ENCODE measurements at places on chromosomes 7 and 10. TPM values are rescaled to one million over a fixed set of nuclear protein-coding genes. Genes with fewer than 3 reads are reported as not detected.

GRCh38 chr7:85890244-85890811 is 703.5 kb upstream of the SEMA3D start:
- no peak overlapping the region for H3K27ac ChIP-seq
- no peaks in the 10 kb centered on the region for H3K4me1 ChIP-seq
- no peaks in the 10 kb centered on the region for H3K36me3 ChIP-seq
- DNase-seq: no peak
- H3K27me3 ChIP-seq: no peaks in the 10 kb centered on the region

DNA sequence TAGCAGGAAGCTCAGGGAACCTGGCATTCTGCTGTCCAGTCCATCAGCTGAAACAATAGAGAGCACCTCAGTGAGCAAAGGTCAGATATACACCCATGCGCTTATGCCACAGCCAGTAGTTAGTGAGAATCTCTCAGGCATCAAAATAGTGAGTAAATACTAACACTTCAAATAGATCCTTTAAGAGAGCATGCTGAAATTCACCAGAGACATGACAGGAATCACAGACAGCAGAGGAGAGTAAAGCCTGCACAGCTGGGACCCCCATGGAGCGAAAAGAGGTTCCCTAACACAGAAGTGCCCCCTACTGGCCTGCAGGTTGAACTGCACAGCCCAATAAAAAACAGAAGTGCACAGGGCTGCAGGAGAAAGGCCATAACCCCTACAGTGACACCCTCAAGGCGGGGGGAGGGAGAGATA is 57.6 kb upstream of the ANTXRL start:
- DNase-seq: peak; percentile 28
- no peaks in the 10 kb centered on the region for H3K4me1 ChIP-seq
- H3K36me3 ChIP-seq: no peaks in the 10 kb centered on the region
- H3K4me3 ChIP-seq: no peak overlapping the region
- H3K27ac ChIP-seq: no peak overlapping the region
- no peaks in the 10 kb centered on the region for H3K27me3 ChIP-seq

GRCh38 chr7:100562195-100563099 is 11.3 kb downstream of the SAP25 start:
- DNase-seq: no peak
- H3K27ac ChIP-seq: no peak overlapping the region
- H3K27me3 ChIP-seq: no peaks in the 10 kb centered on the region
- H3K4me1 ChIP-seq: peaks cover 12% of the 10 kb centered on the region

GRCh38 chr7:35905555-35905954 is 104.7 kb downstream of the SEPTIN7 start:
- no peaks in the 10 kb centered on the region for H3K27me3 ChIP-seq
- H3K36me3 ChIP-seq: no peaks in the 10 kb centered on the region
- H3K4me3 ChIP-seq: no peak overlapping the region
- peaks cover 4% of the 10 kb centered on the region for H3K4me1 ChIP-seq
- no peak overlapping the region for H3K27ac ChIP-seq

GRCh38 chr7:148146346-148146745 is 444.2 kb upstream of the C7orf33 start:
- DNase-seq: no peak
- no peaks in the 10 kb centered on the region for H3K36me3 ChIP-seq
- no peak overlapping the region for H3K27ac ChIP-seq
- H3K4me1 ChIP-seq: no peaks in the 10 kb centered on the region

DNA sequence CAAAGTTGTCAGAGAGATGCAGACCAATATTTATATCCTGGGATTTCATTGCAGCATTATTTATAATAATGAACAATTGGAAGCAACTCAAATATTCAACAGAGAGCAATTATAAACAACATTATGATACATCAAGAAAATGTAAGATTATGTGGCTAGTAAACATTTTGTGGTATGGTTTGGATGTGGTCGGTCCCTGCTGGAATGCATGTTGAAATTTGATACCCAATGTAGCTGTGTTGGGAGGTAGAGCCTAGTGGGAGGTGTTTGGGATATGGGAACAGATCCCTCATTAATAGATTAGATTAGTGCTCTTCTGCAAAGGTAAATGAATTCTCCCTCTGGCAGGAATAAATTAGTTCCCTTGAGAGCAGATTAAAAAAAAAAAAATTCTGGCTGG is 350.9 kb downstream of the ANKRD30A start:
- H3K27me3 ChIP-seq: no peaks in the 10 kb centered on the region
- no peak overlapping the region for H3K4me3 ChIP-seq
- H3K4me1 ChIP-seq: no peaks in the 10 kb centered on the region
- no peak for DNase-seq
- H3K27ac ChIP-seq: no peak overlapping the region

DNA sequence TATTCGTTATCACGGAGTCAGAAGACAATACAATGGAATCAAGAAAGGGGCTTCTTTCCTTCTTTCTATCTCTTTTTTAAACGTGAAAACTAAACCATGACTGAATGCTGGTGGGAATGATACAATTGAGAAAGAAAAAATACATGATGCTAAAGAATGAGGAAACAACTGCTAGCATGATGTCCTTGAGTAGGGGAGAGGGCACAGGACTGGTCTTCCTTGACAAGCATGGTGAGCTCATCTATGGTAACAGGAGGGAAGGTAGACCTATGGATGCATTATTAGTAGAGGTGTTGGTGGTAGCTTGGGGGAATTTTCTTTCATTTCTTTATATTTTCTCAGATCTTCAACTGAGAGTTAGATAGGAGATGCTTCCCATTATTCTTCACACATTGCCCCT is 88.9 kb upstream of the COL1A2 start:
- peaks cover 29% of the 10 kb centered on the region for H3K4me1 ChIP-seq
- H3K4me3 ChIP-seq: no peak overlapping the region
- no peak for DNase-seq
- H3K36me3 ChIP-seq: no peaks in the 10 kb centered on the region

GRCh38 chr10:29932991-29933390 is 126.4 kb downstream of the JCAD start:
- H3K4me3 ChIP-seq: no peak overlapping the region
- H3K27me3 ChIP-seq: no peaks in the 10 kb centered on the region
- H3K4me1 ChIP-seq: no peaks in the 10 kb centered on the region
- H3K36me3 ChIP-seq: no peaks in the 10 kb centered on the region
- no peak overlapping the region for H3K27ac ChIP-seq
- no peak for DNase-seq

The SAMD9L gene
- 6.5 TPM for total RNA-seq

The CABCOCO1 gene
- 2.5 TPM for total RNA-seq

The HABP2 gene
- not detected for total RNA-seq

The NUB1 gene
- total RNA-seq: 59.6 TPM

The SAP25 gene
- total RNA-seq: 28.4 TPM

The ARMC3 gene
- 39.2 TPM for total RNA-seq

Data from testis (tissue), 5 donors.